Amygdala (tissue), 56 donors: ENCODE measurements at places on chromosomes 3 and 15.

- no peak for DNase-seq
These were observed 13.0 kb downstream of the SLC9A9 start for GRCh38 chr3:143835312-143835711.

GRCh38 chr3:128424508-128425069 is 42.1 kb downstream of the DNAJB8 start:
- DNase-seq: no peak

DNA sequence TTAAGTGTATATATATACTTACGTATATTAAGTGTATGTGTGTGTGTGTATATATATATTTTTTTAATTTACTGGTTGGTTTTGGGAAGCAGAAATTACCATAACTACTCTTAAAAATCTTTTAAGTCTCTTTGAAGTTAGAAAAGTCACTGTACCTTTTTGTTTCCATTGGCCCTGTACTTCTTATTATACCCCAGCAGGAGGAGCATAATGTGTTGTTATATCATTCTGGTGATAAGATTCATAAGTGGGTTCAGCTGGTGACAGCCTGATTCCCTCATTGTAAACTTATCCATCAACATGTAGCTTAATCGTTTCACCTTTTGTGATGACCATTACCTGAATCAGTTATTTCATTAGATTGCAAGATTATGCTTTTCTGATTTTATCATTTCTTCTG is 30.8 kb downstream of the MLH1 start:
- DNase-seq: no peak

GRCh38 chr15:40960151-40960885 is 7.0 kb downstream of the CHAC1 start:
- DNase-seq: no peak

DNA sequence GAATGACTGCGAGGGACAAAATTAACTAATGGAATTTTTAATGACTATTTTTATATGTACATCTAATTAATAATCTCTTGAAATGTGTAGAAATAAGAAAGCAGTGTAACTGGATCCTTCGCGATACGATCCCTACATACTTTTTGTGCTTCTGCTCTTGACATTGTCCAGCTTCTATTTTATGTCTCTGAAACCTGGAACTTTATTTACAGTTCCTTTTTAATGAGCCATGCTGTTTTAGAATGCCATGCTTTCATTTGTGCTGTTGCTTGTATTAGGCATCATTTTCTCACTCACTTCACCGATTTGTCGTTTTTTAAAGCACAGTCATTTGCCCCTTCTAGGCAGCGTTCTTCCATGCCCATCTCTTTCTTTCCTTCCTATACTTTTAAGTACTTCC is 301.3 kb downstream of the EDEM1 start:
- DNase-seq: no peak

- DNase-seq: no peak
These were observed 202.7 kb upstream of the BHLHE40 start for GRCh38 chr3:4776399-4776979.

GRCh38 chr3:150410311-150411105 is 2.4 kb downstream of the TSC22D2 start:
- peak; percentile 28 for DNase-seq

- no peak for DNase-seq
These were observed 566.0 kb downstream of the GBE1 start for GRCh38 chr3:81195478-81195877.

DNA sequence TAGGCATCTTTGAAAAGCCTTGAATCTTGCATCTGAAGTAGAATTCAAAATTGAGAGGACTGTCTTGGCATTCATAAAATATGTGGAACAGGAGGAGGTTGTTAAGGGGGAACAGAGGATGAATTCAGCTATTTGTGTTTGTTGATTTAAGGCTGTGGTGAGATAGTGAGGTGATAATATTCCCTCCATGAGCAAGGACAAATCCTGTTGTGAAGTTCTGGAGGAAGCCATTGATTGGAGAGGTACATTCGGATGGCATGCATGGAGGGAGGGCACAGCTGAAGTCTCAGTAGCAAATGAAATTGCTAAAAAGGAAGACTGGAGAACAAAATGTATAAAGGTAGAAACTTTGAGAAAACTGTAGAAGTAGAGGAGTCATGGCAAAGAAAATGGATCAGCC is 443.8 kb downstream of the NLGN1 start:
- DNase-seq: no peak

GRCh38 chr3:119703820-119704531 is 1.2 kb downstream of the CFAP91 start:
- no peak for DNase-seq

GRCh38 chr15:44918136-44918535 is 38.4 kb upstream of the TERB2 start:
- DNase-seq: no peak

GRCh38 chr15:90142216-90143165 is 40.2 kb upstream of the IDH2 start:
- no peak for DNase-seq

DNA sequence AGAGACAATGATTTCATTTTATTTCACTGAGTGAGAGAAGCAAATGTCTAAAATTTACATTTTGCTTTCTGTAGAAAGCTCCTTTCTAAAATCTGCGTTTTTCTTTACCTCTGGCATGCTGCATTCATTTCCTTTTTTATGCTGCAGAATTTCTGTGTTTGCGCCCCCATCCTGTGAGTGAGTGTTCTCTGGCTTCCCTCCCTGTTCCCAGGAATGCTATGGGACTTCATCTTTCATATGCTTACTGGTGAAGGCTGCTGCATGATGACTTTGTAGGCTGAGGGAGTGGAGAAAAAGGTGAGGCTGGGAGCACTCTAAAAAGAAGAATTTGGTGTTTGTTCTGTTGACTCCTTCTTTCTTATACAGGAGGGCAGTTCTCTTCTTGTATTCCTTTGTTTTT is 7.7 kb upstream of the TMC3 start:
- no peak for DNase-seq

GRCh38 chr15:89104172-89104564 is 15.9 kb downstream of the ABHD2 start:
- DNase-seq: no peak

- no peak for DNase-seq
These were observed 8.4 kb upstream of the DCAF1 start for GRCh38 chr3:51508255-51508654.
